ENCODE measurements at places on chromosomes 3 and 15.

GRCh38 chr3:143266511-143266910 is 146.9 kb downstream of the CHST2 start:
- DNase-seq = no peak

DNA sequence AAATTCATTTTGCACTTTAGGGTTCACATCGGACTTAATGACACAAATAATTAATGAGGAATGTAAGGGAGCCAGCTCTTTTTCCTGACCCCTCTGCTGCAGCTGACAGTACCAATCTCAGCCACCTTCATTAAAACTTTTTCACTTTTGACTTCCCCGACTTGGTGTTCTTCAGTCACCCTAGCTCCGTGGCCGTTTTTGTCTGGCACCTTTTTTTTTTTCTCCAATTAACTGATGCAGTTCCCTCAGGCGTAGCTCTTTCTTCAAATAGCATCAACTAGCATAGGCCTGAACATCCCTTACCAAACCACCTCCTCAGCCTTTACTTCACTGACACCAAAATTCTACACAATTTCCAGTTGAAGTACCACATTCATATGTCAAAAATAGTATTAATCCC is 350.8 kb downstream of the GRM7 start:
- no peak for DNase-seq

GRCh38 chr15:77097248-77097721 is 26.4 kb upstream of the TSPAN3 start:
- no peak for DNase-seq

GRCh38 chr3:53581671-53582070 is 87.3 kb downstream of the CACNA1D start:
- DNase-seq = no peak

GRCh38 chr3:18423401-18424212 is 1.5 kb downstream of the SATB1 start:
- peak; percentile 75 for DNase-seq

- DNase-seq = no peak
Observed at GRCh38 chr3:185881926-185882325, 55.9 kb downstream of the TRA2B start.

GRCh38 chr3:30145281-30145680 is 461.1 kb upstream of the TGFBR2 start:
- DNase-seq = no peak

DNA sequence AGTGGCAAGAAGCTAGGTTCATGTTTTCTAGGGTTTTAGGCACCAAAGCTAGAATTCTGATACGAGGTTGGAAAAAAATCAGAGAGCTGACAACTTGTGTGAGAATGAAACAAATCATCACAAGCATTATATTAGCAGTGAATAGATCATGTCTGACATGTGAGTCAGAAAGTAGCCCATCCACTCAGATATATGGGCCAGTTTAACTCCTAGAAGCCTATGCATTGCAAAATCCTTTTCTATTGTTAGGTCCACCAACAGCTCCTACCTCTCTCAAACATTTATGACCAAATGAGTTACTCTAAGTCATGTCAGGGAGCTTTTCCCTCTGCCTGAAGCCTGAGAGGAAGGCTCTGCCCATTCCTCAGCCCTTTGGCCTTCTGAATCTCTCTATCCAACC is 44.0 kb downstream of the KBTBD12 start:
- DNase-seq = no peak
